Activated gamma-delta T cell treated with Interleukin-2 at 50 U/mL for 16 hours (primary cell): ENCODE measurements at places on chromosomes 4 and X.

- DNase-seq = no peak
These were observed 32.0 kb downstream of the DAPP1 start for GRCh38 chr4:99848591-99849001.

DNA sequence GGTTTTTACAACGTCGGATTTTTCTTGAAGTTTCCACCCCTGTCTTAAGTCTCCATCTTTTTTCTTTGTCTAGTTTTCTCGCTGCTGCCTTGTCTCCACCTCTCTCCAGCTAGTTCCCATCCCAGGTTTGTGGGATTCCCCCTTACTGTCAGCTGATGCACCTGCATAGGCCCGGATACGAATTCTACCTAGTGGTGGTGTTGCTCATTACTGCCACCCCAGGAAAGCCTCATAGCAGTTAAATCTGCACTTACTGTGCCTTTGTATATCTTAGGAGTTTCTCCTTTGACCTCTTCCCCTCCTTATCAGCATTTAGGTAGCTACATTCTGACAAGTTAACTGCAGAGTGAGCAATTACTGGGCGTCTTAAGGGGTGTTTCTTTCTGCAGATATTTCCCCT, 1693.1 kb upstream of the TENM3 start:
- DNase-seq = no peak

DNA sequence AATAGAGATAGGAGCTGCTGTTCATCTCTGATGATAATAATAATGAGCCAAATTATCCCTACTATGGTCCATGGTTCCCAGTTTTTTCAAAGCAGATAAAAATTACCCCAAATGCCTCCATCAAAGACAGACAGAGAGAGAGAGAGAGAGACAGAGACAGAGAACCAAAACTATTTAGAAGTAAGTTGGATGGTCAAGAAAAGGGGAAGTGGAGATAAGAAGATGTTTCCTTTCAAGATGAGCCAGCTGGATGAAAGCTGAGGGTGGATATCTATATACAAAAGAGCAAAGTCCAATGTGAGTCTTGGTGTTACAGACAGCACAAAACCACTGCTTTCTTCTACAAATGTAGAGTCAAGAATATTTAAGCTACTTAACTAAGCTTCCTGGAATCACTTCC, 173.9 kb downstream of the GRIA3 start:
- DNase-seq = no peak

- DNase-seq = no peak
These were observed 239.7 kb downstream of the QDPR start for GRCh38 chr4:17272154-17272553.
